ENCODE measurements at places on chromosomes 12 and 14.

- no peak for DNase-seq
These were observed 36.1 kb downstream of the DHX37 start for GRCh38 chr12:124952801-124953200.

GRCh38 chr12:59904874-59905521 lies 309.2 kb downstream of the SLC16A7 start:
- no peak for DNase-seq

DNA sequence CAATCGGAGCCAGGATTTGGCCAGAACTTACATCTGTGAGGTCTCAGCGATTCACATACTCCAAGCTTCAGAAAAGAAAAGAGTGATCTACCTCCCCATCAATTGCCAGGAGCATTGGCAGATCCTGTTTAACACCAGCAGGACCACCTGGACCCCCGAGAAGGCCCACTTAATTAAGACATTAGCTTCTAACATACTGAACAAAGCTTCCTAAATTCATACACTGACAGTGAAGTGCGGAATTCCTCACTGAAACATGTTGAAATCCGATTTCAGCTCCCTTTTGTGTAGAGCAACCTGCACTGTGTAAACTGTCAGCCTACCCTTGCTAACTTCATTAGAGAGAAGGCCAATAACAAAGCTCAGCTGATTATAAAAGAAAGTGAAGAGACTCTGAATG lies 274.0 kb downstream of the NOVA1 start:
- no peak for DNase-seq

DNA sequence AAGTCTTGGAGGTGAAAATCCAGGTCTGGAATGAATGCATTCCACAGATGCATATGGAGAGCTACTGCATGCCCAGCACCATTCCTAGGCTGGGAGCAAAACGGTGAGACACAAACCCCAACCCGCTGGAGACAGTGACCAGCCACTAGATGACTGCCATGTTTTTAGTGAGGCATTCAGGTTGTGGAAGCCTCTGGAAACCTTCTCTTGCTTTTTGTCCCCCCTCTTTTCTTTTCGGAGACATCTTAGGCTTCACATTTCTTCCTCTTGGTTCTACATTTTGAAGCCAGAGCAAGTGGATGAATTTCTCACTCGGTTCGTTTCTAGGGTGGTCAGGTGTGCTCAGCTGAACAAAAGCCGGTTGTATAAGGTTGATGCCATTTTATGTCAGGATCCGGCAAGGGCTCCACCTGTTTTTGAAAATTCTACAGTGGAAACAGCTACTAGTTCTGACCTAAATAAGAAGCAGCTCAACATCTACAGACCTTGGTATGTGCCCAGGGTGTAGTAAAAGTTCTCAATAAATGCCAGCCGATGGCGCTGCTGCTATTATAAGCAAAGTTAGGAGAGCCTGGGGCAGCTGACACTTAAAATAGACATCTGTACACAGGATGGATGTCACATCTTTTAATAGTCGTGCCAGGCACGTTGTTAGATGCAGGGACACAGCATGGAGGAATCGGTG lies 1.8 kb upstream of the ZNF839 start:
- peak; percentile 43 for DNase-seq

DNA sequence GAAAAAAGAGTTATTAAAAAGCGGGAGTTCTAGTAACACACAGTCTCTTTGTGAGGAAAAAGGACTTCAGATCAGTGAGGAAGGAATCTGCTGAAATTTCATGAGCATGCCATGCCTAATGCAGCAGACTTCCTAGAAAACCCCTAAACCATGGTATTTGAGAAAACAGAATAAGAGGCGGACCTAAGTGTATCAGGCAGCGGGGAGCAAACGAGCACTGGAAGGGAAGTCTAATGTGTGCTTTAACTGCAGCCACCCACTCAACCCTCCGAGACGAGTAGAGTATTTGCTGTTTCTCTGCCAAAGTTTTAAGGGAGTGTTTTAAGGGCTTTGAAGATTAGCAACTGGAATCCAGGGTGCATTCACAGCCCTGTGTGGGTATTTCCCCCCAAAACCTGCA lies 36.5 kb downstream of the ACADS start:
- no peak for DNase-seq

DNA sequence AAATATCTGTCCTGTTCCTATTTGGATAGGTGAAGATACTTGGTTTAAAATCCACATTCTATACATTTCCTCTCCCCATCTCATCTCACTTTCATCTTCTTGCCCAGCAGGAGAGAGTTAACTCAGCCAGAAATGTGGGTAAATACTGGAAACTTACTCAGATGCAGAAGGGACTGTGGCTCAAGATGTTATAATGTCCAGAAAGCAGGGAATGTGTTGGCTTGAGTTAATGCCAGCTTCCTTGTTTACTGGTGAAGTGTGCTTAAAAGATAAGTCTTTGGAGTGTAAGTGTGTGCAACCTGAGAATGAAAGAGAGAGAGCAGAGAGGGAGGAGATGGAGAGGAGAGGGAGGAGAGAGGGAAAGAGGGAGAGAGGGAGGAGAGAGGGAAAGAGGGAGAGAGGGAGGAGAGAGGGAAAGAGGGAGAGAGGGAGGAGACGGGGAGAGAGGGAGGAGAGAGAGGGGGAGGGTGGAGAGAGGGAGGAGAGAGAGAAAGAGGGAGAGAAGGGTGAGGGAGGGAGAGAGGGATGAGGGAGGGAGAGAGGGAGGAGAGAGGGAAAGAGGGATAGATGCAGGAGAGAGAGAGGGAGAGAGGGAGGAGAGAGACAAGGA lies 22.0 kb upstream of the SNRPF start:
- DNase-seq = no peak

- no peak for DNase-seq
These were observed 143.6 kb downstream of the DUSP6 start for GRCh38 chr12:89208661-89209096.

DNA sequence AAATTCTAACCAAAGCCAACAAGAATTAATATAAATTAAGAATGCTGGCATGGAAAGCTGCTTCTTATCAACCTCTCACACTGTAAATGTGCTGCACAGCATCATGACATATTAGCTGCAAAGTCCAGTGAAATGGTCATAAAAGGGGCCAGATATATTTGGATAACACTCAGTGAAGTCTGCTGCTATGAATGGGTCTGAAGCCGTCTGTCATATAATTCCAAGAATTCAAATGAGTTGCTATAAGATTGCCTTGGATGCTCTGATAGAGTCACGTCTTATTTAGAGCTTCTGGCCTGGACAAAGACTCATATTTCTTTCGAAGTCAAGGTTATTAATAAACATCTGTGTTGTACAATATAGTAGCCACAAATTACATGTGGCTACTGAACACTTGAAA lies 54.3 kb upstream of the OVCH1 start:
- DNase-seq = no peak

- DNase-seq = no peak
These were observed 274.3 kb upstream of the FAR2 start for GRCh38 chr12:28874758-28875157.

- no peak for DNase-seq
These were observed 128.0 kb downstream of the BCAT1 start for GRCh38 chr12:24820872-24821271.

- no peak for DNase-seq
These were observed 182.7 kb downstream of the KICS2 start for GRCh38 chr12:64039281-64039871.

DNA sequence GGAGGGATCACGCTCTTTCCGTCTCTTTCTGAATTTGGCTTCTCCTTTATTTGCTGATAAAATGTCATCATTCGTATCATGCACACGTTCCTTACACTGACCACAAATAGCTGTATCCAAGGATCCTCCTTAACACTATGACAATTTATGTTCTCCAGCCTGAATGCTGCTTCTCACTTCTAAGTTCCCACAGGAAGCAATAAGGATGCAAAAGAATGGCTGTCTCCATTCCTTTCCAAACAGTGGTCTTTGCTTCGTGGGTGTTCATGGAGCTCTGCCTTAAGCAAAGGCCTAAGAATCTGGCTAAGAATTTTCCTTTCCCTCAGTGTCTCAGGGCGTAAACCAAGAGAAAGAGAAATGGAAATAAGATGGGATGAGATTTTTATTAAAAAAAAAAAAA lies 200.2 kb downstream of the ITPR2 start:
- DNase-seq = no peak

GRCh38 chr12:94336211-94336925 lies 123.3 kb downstream of the CEP83 start:
- DNase-seq = no peak

DNA sequence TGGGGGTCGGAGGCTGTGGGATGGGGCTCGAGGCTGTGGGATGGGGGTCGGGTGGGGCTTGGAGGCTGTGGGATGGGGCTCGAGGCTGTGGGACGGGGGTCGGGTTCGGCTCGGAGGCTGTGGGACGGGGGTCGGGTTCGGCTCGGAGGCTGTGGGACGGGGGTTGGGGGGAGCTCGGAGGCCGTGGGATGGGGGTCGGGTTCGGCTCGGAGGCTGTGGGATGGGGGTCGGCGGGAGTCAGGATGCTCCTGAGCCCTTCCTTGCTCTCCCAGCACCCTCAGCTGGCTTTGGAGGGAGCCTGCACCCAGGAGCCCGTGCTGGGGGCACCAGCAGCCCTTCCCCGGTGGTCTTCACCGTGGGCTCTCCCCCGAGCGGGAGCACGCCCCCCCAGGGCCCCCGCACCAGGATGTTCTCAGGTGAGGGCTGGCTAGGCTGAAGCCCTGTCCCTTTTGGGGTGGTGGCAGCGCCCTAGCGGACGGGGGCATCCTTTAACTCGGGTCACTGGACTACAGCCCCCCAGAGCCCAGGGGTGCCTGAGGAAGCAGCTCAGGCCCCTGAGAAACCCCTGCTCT lies 11.9 kb upstream of the PUS1 start:
- DNase-seq = no peak

GRCh38 chr12:4445156-4446101 lies at the start of gene FGF6:
Gene FGF6 (minus strand): TSS chr12:4445815. CDS start chr12:4445570, 245 bp downstream.
- DNase-seq = no peak

DNA sequence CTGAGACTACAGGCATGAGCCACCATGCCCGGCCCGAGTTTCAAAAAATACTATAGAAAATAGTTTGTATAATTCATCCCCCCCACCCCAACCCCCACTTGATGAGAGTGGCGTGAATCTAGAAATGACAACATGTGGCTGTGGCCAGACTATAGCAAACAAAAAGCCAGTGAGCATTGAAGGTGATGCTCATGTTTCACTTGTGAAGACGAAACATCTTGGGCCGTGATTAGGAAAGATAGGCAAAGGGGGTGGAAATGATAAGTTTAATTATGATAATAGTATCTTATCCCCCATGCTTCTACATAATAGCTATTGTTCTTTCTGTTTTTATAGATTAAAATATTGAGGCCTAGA lies 8.5 kb downstream of the BORCS5 start:
- DNase-seq = no peak

- DNase-seq = no peak
These were observed 700.0 kb downstream of the TMTC2 start for GRCh38 chr12:83386527-83387264.

- DNase-seq = no peak
These were observed 71.4 kb downstream of the GNS start for GRCh38 chr12:64687816-64688215.

DNA sequence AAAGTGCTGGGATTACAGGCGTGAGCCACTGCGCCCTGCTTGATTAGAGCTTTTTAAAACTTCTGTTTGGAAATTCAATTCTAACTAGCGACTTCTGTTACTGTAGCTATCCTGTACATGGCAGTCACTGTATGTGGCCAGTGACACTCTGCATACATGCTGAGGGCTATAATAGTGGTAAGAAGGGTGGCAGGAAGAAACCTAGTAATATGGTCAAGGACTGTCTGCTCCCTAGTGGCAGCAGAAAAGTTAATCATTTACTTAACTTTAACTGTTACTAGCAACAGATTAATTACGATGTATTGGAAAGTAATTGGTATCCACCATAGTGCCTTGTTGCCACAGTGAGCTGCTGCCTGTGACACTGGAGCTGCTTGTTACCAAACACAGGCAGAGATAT lies 149.0 kb downstream of the KITLG start:
- no peak for DNase-seq

DNA sequence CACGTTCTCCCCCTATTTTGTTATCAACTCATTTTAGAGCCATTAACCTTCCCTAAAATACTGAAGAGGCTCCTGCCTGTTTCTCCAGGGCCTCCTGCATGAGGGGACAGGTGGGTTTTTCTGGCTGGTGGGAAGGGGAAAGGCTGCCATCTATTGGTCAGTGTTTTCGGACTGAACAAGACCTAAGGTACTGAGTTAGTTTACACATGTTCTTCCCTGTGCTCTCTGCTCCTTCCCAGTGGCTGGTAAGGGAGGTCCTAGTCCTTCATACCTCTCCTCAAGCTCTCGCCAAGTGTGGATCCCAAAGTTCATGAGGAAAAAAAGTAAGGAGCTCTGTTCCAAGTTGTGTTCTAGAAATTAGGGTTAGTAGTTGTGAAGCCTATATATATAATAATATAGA lies 357.5 kb downstream of the FSCB start:
- no peak for DNase-seq

DNA sequence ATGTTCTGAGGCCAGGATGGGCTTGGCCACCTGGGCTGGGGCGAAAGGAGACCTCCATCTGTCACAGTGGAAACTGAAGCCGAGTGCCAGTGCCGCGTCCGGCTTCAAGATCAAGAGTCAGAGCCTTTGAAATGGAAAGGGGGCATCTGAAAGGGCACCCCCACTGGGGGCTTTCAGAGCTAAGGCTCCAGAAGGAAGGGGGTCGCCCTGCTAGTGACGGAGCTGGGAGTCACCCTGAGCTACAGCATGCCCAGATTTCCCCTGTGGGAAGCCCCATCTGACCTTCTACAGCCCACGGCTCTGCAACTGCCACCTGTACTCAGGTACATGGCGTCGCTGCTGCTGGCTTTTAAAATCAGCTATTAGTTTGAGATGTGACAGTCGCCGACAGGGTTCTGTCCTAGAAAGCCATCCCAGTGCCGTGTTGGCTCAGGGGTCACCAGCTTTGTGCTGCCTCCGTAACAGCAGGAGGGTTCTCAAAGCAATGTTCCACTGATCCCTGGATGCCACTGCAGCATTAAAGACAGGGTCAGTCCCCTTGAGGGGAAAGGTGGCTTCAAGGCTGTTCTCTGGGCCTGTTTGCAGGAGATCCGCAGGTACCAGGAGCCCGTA lies 31.5 kb downstream of the CCNK start:
- DNase-seq = no peak

DNA sequence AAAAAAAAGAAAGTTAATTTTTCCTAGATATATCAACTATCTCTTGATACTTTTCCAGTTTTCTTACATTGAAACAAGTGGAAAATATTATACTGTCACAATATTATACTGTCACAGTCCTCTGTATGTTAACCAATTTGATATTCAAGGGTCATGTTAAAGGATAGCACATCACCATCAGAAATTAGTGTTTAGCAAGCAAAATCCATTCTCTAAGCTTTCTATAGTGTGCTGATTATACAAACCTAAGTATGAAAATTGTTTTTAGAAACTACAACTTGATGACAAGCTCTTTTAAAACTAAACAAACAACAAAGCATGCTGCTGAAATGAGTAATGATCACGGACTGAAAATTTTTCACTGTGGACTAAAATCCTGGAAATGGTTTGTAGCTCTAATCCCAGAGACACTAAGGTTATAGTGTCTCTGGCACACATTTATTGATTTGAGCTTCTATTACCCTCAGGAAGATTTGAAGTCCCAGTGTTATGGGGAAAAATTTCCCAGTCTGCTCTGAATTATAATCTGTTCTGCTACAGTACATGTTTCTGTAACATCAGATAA lies 9.7 kb downstream of the SPTSSA start:
- no peak for DNase-seq

Measured in hematopoietic multipotent progenitor cell treated with erythropoietin and hydrocortisone succinate and interleukin-3 and kit ligand, for 15 days (in vitro differentiated cells).